Left ventricle myocardium superior (tissue), 1 donor: ENCODE measurements at places on chromosomes 5 and 9. TPM values are rescaled to one million over a fixed set of nuclear protein-coding genes. Genes with fewer than 3 reads are reported as not detected.
A peak's percentile ranks its signal among the peaks of the same experiment; 100 is the strongest.

GRCh38 chr5:64587370-64587769 lies 81.6 kb downstream of the RGS7BP start:
- no peak for DNase-seq

DNA sequence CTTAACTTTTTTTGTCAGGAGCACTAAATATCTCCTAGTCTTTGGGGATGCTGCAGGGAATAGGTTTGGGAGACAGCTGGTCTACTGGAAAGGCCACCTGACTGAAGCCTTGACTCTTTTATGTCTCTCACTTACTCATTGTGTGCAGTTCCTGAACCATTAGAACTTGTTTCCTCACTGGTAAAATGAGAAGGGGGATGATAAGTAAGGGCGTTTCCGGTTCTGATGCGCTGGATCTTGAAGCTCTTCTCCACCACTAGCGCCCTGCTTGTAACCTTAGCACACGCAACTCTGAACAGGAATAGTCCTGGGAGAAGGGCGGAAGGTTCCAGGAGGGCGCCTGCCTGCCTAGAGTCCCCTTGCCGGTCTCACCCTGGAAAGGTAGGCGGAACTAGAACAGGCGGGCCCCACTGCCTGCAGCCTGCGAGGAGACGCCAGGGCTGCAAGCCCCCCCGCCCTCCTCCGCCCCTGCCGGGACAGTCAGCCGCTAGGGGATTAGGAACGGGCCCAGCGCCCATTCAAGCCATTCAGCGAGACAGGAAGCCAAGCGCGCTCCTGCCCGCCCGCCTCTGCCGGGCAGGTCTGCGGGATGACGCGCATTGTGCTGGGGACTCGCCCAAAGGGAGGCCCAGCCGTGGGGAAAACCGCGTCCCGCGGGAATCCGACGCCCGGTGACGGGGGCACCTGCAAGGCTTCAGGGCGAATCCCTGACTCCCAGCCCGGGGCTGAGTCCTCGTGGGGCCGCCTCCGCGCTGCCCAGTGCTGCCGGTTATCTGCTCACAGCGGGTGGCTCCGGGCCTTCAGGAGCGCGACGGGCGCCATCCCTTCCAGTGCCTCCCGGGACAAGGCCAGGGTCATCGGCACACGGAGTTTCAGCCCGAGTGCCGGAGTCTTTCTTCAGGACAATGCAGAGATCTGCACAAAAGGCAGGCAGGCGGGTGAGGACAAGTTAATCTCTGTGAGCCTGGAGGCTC lies 44.0 kb upstream of the XPA start:
- DNase-seq: peak; percentile 81

DNA sequence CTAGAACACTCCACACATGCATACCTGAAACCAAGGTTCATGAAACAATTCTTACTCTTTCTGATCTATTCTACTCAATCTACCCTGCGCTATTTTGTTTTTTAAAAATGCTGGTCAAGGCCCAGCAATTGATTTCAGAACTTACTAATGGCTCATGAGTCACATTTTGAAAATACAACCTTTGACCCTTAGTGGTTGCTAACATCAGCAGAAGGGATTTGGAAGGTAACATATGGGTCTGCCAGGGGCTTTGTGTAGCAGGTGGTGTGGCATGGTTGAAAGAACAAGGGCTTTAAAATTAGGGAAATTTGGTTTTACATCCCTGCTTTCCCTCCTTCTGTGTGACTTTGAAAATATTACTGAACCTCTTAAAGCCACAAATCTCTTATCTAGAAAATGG lies 101.4 kb downstream of the ATG10 start:
- DNase-seq: no peak

GRCh38 chr5:174078416-174078815 lies 32.9 kb downstream of the NSG2 start:
- DNase-seq: no peak

- no peak for DNase-seq
Measured at GRCh38 chr5:123209502-123210027, 120.5 kb downstream of the PRDM6 start.

- no peak for DNase-seq
Measured at GRCh38 chr9:84368601-84369000, 28.0 kb upstream of the SLC28A3 start.

- DNase-seq: no peak
Measured at GRCh38 chr5:154369682-154370081, 76.1 kb upstream of the SAP30L start.

DNA sequence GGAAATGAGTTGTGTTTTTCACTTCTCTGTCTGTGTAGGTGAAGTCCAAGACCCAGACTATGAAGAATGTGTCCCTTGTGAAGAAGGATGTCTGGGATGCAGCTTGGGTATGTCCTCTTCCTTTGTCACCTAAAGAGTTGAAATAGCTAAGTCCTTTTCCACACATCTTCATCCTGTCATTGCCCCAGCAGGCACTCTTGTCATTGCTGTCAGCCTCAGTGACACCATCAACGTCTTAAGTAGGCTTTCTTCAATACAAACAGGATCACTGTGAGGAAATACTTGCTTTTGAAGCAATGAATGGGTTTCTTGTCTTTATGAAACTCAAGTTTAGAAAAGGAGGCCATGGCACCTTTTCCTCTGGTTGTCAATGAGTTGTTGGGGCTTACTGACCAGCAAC lies 153.6 kb downstream of the RFK start:
- DNase-seq: no peak

GRCh38 chr9:124762633-124763032 lies 8.5 kb downstream of the NR6A1 start:
- no peak for DNase-seq

- DNase-seq: no peak
Measured at GRCh38 chr9:33040792-33041431, 15.8 kb downstream of the DNAJA1 start.

DNA sequence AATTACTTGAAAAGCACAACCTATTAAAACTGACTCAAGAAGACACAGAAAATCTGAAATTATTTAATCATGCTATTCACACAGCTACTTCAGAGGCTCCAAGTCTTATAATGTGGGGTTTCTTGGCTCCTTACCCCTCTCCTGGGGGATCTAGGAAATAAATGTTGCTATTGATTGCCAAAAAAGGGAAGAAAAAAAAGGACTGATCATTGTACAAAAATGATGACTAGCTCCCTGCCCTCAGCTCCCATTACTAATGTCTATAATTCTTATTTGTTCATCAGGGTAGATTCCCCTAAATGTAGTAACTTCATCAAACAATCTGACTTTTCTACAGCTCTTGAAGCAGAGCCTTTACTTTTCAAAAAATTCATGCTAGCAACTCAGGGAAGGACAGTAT lies 3.3 kb upstream of the SMC5 start:
- no peak for DNase-seq

- no peak for DNase-seq
Measured at GRCh38 chr5:57778501-57779091, 296.0 kb upstream of the ACTBL2 start.

- DNase-seq: no peak
Measured at GRCh38 chr9:137247916-137248175, 3.2 kb upstream of the STPG3 start.

DNA sequence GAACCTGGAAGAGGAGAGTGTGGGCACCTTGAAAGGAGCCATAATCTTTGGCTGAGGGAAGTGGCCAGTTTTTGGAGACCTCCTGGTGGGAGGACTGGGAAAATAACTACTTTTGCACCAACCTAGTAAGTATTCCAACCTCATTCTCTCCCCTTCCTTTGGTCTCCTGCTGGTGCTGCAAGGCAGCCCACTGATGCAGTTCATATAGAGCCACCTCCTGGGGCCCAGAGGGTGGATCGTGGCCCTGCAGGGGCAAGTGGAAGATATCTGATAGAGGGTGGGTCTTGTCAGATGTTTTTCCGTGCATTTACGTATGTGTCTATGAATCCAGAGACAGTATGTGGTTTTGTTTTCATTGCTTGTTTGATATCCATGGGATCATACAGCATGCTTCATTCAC lies 172.8 kb upstream of the PITX1 start:
- no peak for DNase-seq

GRCh38 chr9:72046630-72047456 lies 13.6 kb downstream of the C9orf57 start:
- DNase-seq: no peak

ZBTB6 gene
- 5.8 TPM for total RNA-seq

DNA sequence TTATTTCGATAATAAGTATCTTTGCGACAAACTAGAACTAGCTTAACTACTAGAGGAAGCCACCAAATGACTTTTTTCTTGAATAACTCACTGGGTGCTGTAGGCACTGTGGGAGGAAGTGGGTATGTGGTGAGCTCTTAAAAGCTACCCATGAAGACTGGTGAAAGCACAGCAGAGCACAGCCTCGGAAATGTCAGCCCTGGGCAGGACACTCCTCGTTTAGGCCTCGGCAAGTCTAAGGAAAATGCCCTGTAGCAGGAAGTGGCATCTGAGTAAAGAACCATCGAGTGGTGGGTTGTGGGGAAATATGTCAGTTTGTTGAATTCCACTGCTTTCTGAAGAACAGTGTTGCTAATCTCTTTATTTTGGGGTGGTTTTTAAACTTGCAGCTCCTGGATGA lies 44.0 kb upstream of the NCS1 start:
- DNase-seq: no peak

GRCh38 chr9:28956116-28956880 lies 1383.0 kb upstream of the C9orf72 start:
- DNase-seq: no peak

- no peak for DNase-seq
Measured at GRCh38 chr9:105735366-105735765, 41.0 kb downstream of the TMEM38B start.

GRCh38 chr5:37787742-37788141 lies 52.1 kb downstream of the GDNF start:
- DNase-seq: no peak

DNA sequence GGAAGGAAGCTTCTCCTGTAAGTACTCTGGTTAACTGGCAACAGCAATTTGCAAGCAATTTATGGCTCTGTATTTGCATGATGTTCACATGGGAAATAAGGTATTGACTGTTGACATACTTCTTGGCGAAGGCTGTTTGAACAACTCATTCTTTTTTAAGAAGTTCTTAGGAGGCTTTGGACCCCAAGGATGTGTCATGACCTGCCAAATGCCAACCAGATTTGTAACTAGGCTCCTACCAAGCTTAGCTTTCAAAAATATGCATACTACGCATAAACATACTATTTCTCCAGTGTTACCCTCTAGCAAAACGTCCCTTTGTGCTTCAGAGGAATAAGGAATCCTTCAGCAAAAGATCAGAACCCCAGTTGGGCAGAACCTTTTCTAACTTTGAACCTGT lies 165.2 kb upstream of the MSX2 start:
- DNase-seq: no peak

- DNase-seq: no peak
Measured at GRCh38 chr9:107112707-107113243, 170.3 kb upstream of the RAD23B start.

IFNA13 gene
- total RNA-seq: not detected

ENHO gene
- total RNA-seq: 0.40 TPM

- no peak for DNase-seq
Measured at GRCh38 chr9:98147582-98147981, 28.6 kb upstream of the TRIM14 start.

GBGT1 gene
- 6.2 TPM for total RNA-seq

IL3 gene
- not detected for total RNA-seq

DNA sequence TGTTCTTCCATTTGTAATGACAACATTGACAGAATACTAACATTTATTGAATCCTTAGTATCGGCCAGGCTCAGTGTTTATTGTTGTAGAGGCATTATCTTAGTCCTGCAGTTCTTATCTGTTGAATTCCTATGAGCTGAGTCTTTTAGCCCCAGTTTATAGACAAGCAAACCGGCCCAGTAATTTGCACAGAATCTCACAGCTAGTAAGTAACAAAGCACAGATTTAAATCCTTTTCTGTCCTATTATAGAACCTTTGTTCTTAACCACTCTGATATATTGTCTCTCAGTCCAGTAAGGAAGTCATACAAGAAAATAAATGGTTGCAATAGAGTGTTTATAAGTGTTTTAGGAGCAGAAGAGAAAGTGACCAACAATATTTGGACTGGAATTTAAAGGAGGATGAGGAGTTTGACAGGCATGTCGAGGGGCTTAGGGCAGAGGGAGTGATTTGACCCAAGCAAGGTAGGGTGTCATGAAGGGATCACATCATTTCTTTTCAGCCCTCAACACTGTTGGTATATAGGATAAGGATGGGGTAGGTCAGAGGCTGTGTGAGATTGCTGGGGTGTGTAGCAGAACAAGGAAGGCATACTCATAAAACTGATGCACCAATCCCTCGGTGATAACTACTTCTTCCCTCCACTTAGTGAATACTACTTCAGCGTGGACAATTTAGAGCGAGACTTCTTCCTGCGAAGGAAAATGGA lies 39.5 kb downstream of the LARP1 start:
- no peak for DNase-seq

KIF4B gene
- total RNA-seq: 0.05 TPM

- DNase-seq: no peak
Measured at GRCh38 chr5:106415541-106415940, 1255.2 kb downstream of the EFNA5 start.

FIBCD1 gene
- 0.40 TPM for total RNA-seq

GRCh38 chr5:151682751-151683331 lies 3.9 kb downstream of the SPARC start:
- peak; percentile 48 for DNase-seq

GRCh38 chr9:87568401-87568800 lies 70.7 kb downstream of the DAPK1 start:
- DNase-seq: no peak

GRCh38 chr9:137162505-137163364 lies 7.1 kb downstream of the LRRC26 start:
- peak; percentile 64 for DNase-seq

DNA sequence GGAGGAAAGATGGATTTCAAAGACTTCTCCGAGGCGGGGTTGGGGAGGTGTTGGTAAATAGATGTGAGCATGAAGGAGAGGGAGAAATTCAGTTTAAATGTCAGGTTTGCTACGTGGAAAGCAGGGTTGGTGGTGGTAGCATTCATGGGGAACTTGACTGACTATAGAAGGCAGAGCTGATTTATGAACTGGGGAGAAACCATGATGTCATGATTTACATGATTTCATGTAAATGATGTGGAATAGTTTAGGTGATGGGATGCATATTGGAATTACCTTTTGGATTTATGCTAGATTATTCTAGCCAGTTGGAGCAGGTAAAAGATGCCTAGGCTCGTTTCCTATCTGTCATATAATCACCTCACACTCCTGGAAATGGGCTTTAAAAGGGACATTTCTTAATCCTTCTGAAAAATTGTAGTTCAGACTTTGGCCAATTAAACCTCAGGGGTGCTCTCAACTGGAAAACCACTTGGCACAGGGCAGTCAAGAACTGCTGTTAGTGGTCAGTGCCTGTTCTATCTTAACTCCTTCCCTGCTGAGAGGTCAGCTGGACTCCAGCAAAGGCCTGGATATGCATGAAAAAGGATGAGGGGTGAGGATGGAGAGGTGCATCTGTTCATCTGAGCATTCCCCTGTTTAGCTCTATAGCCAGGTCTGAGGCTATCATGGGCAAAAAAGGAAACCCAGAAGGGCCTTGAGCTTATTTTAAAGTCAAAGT lies 50.1 kb upstream of the BASP1 start:
- DNase-seq: no peak

DNA sequence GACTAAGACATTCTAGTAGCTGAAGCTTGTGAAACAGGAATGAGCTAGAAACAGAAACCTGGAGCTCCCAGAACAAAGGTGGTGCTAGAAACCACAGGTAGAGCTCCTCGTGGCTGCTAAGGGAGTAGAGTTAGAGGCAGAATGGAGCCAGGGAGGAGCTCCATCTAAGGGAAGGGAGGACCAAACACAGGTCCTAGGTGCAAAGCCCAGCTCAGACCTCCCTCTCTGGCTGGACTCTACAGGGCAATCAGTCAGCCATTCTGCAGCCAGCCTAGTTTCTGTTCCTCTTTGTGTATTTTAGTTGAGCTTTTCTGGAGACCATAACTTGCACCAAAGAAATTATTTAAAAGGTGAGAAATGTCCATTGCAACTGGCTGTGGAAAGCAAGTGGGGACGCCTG lies 70.4 kb downstream of the CRB2 start:
- no peak for DNase-seq
